ENCODE measurements at places on chromosomes 1 and 21.

GRCh38 chr1:37656026-37656425 lies 21.3 kb upstream of the RSPO1 start:
- no peak for DNase-seq

GRCh38 chr1:211813590-211813989 lies 17.0 kb downstream of the LPGAT1 start:
- no peak for DNase-seq

DNA sequence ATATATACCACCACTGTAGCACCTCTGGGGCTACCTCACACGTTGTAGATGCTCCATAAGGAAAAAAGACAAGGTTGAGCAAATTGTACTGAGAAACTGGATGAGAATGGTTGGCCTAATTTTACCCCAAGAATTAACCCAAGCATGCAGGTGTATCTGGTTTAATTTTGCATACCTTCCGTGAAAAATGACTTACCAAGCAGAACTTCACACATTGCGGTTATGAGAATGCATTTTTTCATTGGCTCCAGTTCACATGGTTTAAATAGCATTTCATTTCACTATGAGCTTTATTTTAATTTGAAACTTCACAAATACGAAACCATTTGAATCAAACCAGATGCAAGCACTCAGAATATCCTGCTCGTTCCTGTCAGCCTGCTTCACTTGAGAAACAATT lies 512.2 kb downstream of the LTN1 start:
- DNase-seq = no peak

GRCh38 chr1:183110326-183110880 lies 75.7 kb upstream of the LAMC2 start:
- DNase-seq = no peak

DNA sequence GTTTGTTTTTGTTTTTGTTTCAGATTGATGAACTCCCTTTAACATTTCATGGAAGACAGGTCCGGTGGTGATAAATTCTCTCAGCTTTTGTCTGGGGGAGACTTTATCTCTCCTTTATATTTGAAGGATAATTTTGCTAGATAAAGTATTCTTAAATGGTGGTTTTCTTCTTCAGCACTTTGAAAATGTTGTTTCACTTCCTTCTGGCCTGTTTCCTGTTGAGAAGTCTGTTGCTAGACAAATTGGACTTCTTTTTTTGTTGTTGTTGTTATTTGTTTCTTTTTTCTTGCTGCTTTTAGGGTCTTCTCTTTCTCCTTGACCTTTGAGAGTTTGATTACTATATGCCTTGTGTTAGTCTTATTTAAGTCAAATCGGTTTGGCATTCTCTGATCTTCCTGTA lies 50.8 kb downstream of the CRP start:
- DNase-seq = no peak

- no peak for DNase-seq
Observed at GRCh38 chr1:88658419-88658818, 25.7 kb upstream of the PKN2 start.

DNA sequence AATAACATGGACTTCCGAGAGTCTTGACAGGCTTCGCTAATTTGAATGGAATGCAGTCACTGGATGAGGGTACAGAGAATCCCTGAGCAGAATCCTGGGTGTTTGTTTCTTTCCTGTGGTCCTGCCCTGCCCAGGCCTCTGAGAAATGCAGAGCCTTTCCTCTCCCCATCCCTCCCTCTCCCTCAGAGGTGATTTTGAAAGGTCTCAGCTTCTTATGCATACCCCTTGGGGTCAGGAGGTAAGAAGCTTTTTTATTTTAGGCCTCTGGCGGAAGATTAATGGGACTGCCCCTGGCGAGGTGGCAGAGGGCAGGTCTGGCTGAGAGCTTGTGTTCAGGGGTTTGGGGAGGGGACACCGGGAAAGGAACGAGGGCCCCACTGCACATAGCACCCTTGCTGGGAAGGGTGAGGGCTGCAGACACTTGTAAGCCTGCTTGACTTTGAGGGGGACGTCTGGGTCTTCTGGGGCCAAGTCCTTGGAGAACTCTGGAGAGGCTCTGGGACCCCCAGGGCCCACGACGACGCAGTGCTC lies 116.5 kb upstream of the SLC45A1 start:
- no peak for DNase-seq
